ENCODE measurements at places on chromosomes 1 and 21. TPM values are rescaled to one million over a fixed set of nuclear protein-coding genes. Genes with fewer than 3 reads are reported as not detected.
A peak's percentile ranks its signal among the peaks of the same experiment; 100 is the strongest.

FAM167B gene
- total RNA-seq = 0.78 TPM

TRNP1 gene
- 34.9 TPM for total RNA-seq

ADAMTSL4 gene
- 45.1 TPM for total RNA-seq

- H3K36me3 ChIP-seq = no peaks in the 10 kb centered on the region
- DNase-seq = no peak
- no peaks in the 10 kb centered on the region for H3K27me3 ChIP-seq
- no peak overlapping the region for H3K4me3 ChIP-seq
- peaks cover 6% of the 10 kb centered on the region for H3K4me1 ChIP-seq
These were observed 55.5 kb downstream of the MORN1 start for GRCh38 chr1:2335721-2336455.

- no peak overlapping the region for H3K27ac ChIP-seq
- H3K4me1 ChIP-seq = no peaks in the 10 kb centered on the region
- no peaks in the 10 kb centered on the region for H3K36me3 ChIP-seq
- DNase-seq = no peak
These were observed 187.9 kb downstream of the VAV3 start for GRCh38 chr1:107776900-107777663.

- H3K4me3 ChIP-seq = peak overlapping the region; percentile 66
- H3K4me1 ChIP-seq = peaks cover 23% of the 10 kb centered on the region
- no peaks in the 10 kb centered on the region for H3K27me3 ChIP-seq
These were observed 24.9 kb downstream of the MAP3K7CL start for GRCh38 chr21:29155118-29155932.

Measured in thoracic aorta (tissue), 2 donors.